ENCODE measurements at places on chromosomes 1 and 21.

GRCh38 chr1:36864182-36864822, 170.0 kb downstream of the GRIK3 start:
- DNase-seq: no peak

DNA sequence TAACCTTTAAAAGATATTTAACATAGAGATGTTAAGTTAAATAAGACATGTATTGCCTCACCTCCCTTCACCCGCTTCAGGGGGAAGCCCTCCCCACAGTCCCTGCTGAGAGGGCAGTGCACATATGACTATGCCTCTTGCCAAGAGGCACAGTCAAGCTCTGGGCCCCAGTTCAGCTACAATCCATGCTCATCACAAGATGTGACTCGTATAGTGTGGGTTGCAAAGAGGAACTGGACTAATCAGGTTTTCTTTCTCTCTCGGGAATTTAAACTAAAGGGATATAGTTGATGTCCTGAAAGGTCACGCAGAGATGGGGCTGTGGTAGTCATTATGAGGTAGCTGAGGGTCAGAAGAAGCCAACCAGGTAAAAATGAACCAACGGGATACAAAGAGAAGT, 35.6 kb downstream of the LYST start:
- no peak for DNase-seq

DNA sequence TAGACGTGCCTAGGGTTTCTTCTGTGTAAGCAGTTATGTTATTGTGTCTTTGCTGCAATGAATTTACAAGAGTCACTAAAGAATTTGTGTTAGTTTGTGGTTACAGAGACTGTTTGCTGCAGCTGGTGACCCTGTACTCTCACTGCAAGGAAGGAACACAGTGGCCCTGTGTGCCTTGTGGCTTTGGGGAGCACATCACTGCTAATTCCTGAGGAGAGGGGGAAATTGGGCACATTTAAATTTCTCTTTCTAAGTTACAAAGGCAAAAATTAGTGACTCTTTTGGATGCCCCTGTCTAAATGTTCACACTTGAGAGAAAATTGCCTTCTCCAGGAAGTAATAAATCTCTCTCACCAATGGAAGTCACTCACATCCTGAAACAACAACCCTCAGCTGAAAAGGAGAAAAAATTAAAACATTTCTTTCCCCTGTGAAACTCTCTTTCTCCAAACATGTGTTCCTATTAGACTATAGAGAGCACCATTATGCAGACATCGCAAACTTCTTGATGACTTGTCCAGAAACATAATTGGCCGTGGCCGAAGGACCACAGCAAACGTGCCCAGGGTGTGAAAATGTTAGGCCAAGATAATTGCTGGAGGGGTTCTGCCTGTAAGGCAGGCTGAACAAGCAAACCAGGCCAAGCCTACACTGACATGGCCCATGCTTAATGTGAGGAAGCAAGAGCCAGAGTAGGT, 32.3 kb upstream of the SPAG17 start:
- peak; percentile 8 for DNase-seq

GRCh38 chr1:23473037-23473800, 10.8 kb downstream of the ASAP3 start:
- no peak for DNase-seq

DNA sequence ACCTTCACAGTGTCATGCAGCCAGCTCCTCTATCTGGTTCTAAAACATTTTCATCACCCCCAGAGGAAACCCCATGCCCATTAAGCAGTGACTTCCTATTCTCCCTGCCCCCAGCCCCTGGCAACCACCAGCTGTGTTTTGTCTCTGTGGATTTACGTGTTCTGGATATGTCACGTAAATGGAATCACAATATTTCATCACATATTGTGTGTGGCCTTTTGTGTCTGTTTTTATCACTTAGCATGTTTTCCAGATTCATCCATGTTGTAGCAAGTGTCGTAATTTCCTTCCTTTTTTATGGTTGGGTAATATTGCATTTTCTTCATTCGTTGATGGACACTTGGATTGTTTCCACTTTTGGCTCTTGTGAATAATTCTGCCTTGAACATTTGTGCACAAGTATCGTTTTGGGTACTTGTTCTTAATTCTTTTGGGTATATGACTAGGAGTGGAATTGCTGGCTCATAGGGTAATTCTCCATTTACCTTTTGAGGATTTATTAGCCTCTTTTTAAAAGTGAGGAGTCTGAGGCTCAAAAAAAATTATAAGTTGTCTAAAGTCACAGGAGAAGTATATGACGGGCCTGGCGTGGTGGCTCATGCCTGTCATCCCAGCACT, 127.0 kb downstream of the MRPS6 start:
- no peak for DNase-seq

DNA sequence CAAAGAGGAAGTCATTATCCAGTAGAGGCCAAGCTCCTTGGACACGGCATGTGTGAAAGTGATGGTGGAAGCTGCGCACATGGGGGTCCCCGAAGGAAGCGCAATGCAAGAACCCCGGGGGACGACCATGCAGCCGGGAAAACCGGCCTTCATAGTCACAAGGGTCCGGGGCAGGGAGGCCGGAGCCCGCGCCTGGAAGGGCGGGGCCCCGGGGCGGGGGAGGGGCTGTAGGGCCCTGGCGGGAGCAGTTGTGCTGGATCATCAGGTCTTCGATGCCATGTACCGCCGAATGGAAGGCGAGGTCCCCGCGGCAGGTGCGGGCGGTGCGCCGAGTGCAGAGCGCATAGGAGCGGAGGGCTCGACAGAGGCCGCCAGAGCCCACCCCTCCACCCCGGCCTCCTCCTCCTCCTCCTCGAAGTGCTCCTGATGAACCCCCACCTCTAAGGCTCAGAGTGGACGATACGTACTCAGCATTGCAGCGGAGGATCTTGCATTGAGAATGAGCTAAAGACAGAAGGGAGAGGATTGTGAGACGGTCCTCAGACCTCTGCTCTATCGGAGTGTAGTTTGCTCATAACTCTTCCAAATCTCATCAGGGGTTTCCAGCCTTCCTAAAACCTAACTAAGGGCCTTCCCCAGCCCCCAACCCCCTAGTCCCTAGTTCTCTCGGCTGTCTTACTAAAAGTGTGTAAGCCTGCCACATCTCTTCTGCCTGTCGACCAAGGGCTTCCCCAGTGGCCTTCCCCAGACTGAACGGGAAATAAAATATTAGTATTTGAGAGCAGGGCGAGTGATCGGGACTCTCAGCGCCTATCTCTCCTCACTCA, 2.1 kb downstream of the HJV start:
- DNase-seq: no peak

Measured in hematopoietic multipotent progenitor cell (in vitro differentiated cells).